Dorsolateral prefrontal cortex (tissue), 122 donors: ENCODE measurements at places on chromosomes 5 and 9.
A peak's percentile ranks its signal among the peaks of the same experiment; 100 is the strongest.

DNA sequence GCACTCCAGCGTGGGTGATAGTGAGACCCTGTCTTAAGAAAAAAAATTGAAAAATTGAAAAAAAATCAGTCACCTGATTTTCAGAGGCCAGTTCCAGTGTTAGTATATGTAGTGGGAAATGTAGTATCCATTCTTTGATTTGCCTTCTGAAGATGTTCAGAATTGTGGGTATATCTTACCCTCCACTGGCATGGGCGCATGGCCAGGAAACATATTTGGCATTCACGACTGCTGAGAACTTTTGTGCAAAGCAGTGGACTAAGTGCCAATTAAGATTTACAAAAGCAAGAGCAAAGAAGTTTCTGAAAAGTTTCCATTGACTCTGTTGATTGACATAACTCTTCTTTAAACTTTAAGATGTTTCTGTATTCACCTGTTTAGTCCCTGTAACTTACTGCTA lies 2.4 kb downstream of the CAVIN4 start:
- no peak for DNase-seq

DNA sequence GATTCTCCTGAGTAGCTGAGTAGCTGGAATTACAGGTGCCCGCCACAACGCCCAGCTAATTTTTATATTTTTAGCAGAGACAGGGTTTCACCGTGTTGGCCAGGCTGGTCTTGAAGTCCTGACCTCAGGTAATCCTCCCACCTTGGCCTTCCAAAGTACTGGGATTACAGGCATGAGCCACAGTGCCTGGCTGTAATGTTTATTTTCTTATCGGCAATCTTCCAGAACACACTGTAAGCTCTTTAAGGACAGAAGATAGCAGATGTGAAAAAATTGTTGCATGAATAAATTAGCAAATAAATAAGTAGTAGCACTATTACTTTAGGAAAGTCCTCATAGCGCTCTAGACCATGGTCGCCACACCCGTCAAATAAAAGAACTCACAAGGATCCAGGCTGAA lies 100.5 kb downstream of the ENC1 start:
- DNase-seq: no peak

DNA sequence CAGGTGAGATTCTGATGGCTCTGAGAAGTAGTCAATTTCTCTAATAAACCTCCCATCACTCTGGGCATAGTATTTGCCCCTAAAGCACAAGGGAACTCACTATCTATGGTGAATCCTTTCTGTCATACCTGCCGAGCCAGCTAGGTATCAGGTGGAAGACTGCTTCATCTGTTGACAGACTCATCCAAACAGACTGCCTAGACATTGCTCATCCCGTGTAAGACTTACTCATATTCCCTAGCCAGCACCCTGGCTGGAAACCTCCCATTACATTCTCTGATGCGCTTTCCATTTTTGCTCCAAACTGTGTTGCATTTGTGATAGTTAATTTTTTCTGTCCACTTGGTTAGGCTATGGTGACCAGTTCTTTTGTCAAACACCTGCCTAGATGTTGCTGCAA lies 595.9 kb downstream of the DNAH5 start:
- DNase-seq: no peak

DNA sequence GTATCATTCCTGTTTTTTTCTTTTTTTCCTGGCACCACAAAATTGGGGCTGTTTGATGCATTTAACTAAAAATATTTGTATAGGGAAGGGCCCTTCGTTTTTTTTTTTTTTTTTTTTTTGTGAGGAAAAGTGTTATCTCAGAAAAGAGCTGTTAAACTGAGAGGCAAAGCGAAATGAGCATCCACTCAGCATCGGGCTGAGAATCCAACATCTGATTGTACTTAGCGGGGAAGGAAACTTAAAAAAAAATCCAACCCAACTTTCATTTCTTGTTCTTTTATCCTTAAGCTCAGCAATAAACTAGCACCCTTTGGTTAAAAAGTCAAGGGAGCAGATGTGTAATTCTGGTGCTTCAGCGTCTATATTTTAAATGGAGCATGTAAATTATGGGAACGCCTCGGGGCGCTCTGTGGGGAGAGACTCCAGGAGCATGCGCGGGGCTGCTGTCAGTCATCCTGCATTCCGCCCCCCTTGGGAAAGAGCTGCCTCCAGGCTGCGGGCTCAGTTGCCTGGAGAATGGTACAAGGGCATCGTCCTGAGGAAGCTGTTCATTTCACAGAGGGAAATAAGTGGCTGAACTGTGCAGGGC lies 33.3 kb downstream of the DMRT2 start:
- DNase-seq: peak; percentile 81

DNA sequence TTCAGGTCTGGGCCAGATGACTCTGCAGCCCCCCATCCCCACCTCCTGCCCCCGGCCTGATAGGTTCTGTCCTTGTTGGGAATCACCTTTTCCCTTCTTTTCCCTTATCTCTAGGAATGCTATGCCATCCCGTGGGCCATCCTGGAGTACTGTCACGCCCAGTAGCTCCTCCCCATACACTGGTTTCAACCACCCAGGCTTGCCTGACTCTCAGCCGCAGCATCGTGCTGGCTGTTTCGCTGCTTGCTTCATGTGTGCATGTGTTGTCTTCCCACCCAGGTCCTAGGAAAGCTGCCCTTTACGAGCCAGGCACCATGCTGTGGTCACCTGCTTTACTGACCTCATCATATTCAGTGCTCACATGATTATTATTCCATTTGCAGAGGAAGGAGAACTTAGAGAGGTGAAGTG lies 71.8 kb downstream of the ANGPTL2 start:
- DNase-seq: no peak
